ENCODE measurements at places on chromosomes 16 and 17.

DNA sequence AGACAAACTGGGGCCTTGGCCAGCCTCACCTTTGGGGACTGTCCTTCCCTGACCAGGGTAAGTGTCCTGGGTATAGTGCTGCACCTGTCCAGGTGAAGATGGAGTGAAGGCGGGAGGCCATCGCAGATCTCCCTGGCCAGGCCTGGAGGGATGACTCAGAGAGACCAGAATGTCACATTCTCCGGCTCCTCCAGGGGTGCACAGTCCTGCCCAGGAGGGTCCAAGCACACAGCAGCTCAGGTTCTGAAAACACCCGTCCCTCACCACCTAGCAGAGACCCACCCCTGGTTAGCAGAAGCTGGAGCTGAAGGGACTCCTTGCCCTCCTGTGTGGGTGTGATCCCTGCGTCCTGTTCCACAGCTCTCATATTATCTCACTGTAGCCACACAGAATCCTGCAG lies 21.9 kb downstream of the FA2H start:
- no peak for DNase-seq

GRCh38 chr16:56589141-56590039 lies at the start of gene MT3:
Gene MT3 (plus strand): TSS chr16:56589528. CDS start chr16:56589591, 63 bp downstream.
- no peak for DNase-seq

DNA sequence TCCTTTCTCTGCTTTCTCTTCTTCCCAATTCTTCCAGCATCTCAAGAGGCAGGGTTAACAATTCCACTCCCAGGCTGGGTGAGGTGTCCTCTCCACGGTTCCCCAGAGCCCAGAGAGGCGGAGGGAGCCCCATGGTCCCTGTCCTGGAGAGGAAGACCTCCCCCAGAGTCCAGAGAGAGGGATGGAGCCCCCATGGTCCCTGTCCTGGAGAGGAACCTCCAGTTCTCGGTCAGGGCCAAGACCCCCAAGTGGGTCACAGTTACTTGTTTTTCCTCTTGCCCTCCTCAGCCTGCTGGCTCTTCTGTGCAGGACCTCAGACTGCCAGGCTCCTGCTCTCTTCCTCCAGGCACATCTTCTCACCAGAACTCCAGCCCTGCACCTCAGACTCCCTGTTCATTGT lies 135.2 kb downstream of the RPTOR start:
- no peak for DNase-seq

GRCh38 chr16:58684001-58684353 lies 593 bp downstream of the SLC38A7 start:
- DNase-seq: no peak

DNA sequence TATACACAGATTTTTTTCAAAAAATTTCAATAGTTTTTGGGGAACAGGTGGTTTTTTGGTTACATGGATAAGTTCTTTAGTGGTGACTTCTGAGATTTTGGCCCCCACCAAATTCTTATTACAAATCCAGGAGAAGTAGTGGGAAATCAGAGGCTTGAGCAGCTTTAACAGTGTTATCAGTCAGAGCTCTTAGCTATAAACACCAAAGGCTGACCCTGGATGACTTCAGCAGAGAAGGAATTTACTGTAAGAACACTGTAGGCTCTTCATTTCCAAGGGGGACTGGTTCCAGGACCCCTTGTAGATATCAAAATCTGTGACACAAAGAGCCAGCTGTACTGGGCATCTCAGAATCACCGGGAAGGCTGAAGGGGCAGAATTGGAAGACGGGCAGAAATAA lies 17.8 kb downstream of the MPHOSPH6 start:
- DNase-seq: no peak

DNA sequence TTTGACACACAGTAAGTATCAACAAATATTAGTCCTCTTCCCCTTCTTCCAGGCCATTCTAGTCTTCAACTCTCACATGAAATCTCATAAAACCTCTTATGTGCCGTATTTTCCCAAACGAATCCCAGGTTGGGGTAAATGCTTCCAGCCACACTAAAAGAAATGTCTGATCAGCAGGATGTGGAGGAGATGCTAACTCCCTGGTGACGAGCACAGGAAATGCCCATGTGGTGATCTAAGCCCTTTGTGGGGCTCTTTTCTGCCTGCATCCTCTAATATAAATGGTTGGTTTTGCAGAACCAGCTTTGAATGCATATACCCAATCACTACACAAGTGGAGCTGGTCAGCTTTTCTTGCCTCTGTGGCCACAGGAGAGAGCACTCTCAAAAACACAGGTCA lies 498.2 kb upstream of the ERCC4 start:
- DNase-seq: no peak

DNA sequence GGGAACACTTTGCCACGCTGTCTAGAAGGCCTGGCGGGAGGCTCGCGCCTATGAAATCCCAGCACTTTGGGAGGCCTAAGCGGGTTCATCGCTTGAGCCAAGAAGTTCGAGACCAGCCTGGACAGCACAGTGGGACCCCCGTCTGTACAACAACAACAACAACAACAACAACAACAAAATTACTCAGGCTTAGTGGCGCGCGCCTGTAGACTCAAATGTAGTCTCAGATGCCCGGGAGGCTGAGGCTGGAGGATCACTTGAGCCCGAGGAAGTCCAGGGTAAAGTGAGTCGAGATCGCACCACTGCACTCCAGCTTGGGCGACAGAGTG lies 297 bp upstream of the SLFN13 start:
- no peak for DNase-seq

DNA sequence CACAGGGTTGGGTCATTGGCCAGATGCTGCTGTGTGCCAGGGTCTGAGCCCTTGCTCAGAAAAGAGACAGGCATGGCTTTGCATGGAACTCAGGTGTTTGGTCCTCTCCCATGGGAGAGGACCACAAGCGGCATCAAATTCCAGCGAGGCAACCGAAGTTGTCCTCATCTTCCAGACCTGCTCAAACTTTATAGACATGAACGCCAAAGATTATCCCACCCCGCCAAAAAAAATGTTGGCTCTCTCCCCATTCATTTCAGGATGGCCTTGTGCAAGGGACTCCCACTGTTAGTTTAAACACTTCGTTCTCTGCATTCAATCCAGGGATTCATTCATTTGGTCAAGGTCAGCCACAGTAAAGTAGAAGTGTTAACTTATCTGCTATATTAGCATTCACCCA lies 360.8 kb upstream of the ZFHX3 start:
- DNase-seq: no peak

DNA sequence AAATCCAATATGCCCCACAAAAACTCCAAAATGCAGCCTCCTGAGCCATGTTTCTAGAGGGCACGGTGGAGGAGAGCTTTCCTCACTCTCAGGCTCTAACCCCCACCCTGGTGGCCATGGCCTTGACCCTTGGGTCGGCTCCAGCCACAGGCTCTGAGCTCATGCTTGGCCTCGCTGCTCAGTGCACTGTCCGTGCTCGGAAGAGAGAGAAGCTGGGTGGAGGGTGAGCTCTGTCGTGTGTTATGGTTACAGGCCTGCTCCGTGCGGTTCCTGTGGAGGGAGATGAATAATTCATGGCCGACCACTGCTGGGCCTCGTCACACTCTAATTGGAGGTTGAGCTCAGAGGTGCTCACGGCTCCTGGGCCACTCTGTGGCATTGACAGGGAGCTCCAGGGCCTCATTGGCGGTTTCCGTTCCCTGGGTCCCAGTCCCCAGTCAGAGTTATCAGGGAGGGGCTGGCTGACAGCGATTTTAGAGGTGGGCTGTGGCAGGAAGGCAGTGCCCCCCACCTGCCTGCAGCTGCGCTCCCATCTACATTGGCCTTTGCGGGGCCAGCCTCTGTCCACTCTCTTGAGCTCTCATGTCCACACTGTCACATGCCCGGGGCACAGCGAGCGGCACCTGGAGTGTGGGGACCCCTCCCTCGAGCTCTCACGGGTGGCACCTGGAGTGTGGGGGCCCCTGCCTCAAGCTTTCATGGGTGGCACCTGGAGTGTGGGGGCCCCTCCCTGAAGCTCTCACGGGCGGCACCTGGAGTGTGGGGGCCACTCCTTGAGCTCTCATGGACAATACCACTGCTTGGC lies 24.9 kb downstream of the ACSF3 start:
- no peak for DNase-seq

DNA sequence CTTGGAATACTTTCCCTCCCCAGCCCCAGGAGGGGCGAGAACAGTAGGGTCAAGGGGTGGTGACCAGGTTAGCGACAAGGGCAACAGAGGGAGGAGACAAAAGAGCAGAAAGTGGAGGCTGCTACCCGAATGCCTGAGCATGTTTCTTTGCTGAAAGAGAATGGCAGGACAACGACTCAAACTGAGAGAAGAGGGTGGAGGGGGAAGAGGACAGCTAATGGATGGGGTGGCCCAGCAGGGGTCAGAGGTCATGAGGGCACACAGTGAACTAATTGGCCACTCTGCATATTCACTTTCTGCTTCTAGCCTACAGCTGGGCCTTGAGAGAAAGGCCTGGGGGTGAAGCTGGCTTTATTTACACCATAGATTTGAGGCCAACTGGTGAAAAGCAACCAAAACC lies 19.1 kb upstream of the DDX52 start:
- no peak for DNase-seq

GRCh38 chr17:77161953-77162352 lies 21.2 kb downstream of the SEC14L1 start:
- no peak for DNase-seq

- DNase-seq: no peak
Measured at GRCh38 chr17:15498107-15498506, 30.7 kb upstream of the CDRT4 start.

- DNase-seq: no peak
Measured at GRCh38 chr17:17557796-17558195, 33.7 kb downstream of the PEMT start.

DNA sequence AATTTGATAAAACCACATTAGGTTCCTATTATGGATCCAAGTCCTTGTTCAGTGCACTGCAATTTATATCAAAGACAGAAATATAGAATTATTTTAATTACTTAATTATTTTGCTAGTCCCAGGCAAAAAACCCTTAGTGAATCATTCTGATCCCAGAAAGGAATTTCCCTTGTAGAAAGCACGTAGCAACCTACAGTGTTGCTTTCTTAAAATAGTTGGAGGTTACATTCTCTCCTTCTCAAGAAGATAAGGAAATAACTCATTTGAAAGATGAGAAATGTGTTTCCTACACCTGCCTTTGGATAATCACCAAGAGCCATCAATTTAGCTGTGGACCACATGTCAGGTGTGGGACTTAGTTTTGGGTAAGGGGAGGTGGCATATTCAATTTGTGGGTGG lies 434.9 kb downstream of the SHISA9 start:
- no peak for DNase-seq

- DNase-seq: no peak
Measured at GRCh38 chr17:18070861-18071340, 16.8 kb upstream of the DRG2 start.

GRCh38 chr16:89031715-89032659 lies 55.0 kb upstream of the CBFA2T3 start:
- peak; percentile 37 for DNase-seq

GRCh38 chr17:8956465-8956902 lies 9.0 kb downstream of the PIK3R5 start:
- no peak for DNase-seq

- no peak for DNase-seq
Measured at GRCh38 chr16:8798535-8799157, 1.0 kb downstream of the PMM2 start.

DNA sequence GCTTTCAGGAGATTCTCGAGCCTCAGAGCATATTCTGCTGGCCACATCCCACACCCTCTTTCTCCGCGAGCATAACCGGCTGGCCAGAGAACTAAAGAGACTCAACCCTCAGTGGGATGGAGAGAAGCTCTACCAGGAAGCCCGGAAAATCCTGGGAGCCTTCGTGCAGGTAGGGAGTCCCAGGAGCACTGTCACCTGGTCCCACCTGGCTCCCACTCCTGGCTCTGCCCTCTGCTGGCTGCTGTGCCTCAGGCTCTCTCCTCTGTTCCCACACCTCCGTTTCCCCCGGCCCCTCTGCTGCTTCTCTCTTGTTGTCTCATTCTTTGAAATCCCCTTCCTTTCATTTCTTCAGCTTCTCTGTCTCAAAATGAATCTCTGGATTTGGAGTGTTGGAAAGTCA lies 16.4 kb downstream of the LPO start:
- no peak for DNase-seq

DNA sequence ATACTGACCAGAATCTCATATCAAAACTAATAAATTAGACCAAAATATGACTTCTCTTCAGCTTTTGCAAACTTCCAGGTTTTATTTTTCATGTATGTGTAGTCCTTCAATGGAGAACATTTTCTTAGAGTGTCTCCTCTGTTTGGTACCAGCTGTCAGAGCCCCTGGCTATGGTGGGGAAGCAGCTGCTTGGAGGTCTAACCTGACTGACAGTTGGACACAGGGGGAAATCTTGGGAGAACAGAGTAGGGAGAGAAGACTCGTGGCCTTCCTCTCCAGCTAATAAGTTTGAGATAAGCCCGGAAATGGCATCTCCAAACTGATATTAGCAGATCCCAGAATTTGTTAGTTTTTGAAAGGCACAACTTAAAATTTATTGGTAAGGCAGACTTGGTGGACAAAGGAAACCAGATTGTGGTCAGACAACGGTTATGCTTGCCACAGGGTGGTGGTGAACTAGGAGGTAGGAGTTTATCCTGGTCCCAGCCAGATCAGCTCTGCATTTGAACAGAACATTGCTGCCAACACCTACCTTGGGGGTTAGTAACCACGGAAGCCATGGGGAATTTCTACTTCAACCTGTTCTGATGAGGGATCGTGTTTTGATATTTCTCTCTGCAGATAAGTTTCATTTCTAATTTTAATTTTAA lies 39.2 kb upstream of the IRX3 start:
- no peak for DNase-seq

- no peak for DNase-seq
Measured at GRCh38 chr16:82880346-82880745, 253.6 kb downstream of the CDH13 start.

DNA sequence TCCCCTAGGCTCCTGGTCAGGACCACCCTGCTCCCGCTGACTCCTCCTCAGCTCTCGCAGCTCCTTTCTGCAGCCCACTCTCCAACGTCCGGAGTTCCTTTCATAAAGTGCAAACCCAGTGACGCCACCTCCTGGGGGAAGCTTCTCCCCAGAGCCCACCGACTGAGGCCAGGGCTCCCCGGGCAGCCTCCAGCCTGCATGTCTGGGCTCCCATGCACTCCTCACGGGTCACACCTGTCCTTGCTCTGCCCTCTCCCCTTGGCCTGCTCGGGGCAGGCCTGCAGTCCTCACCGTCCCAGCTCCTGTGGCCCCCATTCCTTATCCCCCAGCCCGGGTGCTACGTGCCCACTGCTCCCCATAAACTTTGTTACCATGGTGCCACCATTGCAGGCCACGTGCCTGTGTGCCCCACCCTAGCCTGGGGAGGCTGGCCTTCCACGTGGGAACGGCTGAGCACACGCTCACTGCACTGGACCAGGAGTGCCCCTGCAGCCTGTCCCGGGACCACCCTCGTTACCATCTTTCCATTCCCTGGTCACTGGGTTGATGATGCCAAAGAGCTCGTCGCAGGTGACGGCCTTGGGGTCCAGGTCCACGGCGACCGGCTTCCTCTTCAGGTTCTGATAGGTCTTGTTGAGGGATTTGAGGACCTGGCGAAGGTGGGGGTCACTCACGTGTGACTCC lies 84.9 kb downstream of the DNAH17 start:
- DNase-seq: no peak

Data from stimulated activated CD4-positive, alpha-beta T cell treated with anti-CD3 and anti-CD28 coated beads, Interleukin-15, amount 100 ng/mL, for 48 hours (primary cell).